CD4-positive, alpha-beta memory T cell (primary cell): ENCODE measurements at places on chromosomes 3 and 15.

DNA sequence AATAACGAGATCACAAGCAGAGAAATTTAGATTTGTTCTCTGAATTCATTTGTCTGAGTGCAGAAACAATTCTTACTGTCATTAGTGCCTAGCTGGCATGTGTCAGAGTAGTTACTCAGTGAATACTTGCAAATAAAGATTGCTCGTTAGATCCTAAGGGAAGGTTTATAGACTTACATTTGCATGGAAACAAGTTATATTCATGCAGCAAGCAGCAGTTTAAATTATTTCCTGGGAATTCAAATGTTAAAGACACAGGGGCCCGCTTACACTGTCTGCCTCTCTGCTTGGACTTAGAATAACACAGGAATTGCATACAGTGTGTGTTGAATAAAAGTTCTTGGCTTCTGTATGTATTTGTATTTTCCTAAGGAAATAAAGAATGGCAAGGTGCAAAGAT, 680.6 kb upstream of the NECTIN3 start:
- no peak for DNase-seq

DNA sequence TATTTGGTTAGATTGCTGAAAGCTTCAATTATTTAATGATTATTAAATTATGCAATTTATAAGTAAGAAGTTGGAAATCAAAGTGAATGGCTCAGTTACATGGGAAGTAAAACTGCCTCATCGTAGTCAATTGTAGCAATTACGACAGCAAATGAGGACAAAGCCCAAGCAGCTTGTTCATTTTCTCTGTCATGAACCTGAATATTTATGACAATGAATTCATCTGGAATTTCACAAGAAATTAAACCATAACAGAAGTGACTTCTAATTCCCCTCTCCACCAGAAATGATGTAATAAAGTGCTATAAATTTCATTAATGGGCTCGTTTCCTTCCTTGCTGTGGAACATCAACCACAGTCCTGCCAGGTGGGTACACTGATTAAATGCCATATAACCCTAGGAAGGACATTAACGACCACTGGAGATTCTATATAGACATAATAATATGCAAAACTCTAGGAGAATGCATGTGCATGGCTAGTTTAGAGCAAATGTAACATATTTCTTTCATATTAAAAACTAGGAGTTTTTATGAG, 273.8 kb upstream of the DCBLD2 start:
- no peak for DNase-seq

DNA sequence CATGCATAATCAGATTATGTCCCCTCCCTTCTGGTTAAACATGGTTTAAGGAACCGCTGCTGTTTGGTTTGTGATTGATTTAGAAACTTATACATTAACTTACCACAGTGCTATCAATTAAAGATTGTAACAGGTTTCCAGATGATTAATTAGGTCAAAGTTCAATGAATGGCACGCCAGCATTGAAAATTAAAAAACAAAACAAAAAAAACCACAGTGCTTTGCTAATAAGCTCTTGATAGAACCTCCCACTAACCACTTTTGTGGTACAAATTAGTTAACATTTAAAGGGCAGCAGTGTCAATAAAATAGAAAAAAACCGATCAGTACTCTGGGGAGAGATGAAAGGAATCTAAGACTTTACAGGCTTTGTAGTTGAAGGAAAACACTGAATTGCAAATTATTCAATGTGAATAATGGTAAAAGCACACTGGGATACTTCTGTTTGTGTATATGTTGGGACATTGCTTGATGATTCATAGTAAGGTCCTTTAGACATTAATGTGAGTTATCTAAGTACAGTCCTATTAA, 7.6 kb upstream of the C3orf38 start:
- DNase-seq = no peak

DNA sequence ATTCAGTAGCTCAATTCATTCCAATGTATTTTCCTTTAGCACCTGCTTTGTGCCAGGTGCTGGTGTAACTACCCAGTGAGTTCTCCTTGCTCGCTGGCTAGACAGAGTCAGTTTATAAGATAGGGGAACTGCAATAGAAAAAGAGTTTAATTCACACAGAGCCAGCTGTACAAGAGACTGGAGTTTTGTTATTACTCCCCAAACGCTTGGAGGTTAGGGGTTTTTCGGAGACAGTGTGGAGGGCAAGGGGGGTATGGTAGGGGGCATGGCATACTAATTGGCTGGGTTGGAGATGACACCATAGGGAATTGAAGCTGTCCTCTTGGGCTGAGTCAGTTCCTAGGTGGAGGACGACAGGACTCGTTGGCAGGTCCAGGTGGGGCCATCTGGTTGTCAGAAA, 5.4 kb upstream of the CFAP91 start:
- DNase-seq = no peak

- no peak for DNase-seq
Measured at GRCh38 chr3:184082465-184082864, 14.4 kb upstream of the HTR3E start.

DNA sequence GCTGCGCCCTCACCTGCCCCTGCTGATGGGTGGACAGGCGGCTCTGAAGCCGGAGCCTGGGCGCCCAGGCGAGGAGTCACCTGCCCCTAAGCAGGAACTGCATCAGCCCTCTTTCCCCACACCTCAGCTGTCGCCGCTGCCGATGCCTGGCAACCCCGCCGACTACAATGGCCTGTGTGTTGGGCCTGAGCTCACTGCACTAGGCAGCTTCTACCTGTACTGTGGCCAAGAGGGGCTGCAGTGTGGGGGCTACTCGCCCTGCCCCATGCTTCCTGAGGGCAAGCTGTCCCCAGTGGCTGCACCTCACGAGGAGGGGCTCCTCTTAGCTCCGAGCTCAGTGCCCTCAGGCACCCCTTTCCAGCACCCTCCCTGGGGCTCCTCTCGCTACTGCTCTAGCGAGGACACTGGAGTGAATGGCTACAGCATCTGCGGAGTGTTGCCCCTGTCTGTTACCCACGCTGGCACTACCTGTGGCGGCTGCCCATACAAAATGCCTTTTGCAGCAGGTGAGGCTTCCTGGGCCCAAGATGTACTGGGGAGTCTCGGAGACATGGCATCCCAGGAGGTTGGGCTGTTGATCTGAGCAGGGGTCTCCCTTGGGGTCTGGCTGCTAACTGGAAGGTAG, 11.3 kb upstream of the CHST14 start:
- no peak for DNase-seq

- no peak for DNase-seq
Measured at GRCh38 chr3:45972534-45973402, 22.9 kb downstream of the FYCO1 start.
